ENCODE measurements at places on chromosomes 2 and 18. TPM values are rescaled to one million over a fixed set of nuclear protein-coding genes. Genes with fewer than 3 reads are reported as not detected.

DSG1 gene
- not detected for total RNA-seq

EPB41L3 gene
- 48.2 TPM for total RNA-seq

GRCh38 chr2:28681606-28682005 lies 70.0 kb upstream of the PPP1CB start:
- DNase-seq = no peak

- DNase-seq = no peak
These were observed 44.3 kb downstream of the CALCRL start for GRCh38 chr2:187403568-187404260.

DNA sequence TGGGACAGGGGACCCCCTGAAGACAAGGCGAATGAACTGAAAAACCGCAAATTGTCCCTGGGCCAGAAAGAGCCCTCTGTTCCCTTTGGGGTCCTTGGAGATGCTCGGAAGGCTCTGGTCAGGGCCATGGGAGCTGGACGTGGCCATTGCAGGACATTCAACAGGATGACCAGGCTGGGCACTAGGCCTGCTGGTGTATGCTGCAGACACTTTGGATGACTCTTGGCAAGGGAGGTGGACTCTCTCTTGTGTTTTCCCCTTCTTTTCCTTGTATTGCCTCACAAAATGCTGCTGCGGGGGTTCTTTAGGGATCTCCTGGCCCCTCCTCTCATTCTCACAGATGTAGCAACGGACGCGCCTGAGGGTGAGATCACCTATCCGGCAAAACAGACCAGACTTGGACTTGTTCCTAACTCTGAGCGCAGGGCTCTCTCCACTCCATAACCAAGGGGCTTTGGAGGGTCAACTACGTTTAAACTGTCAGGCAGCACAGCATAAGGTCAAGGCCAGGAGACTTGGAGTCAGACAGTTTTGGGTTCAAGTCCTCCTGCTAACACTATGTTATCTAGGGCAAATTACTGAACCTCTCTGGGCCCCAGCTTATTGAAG lies 41.8 kb upstream of the SH3RF3 start:
- DNase-seq = no peak

- DNase-seq = no peak
These were observed 100.9 kb downstream of the MBP start for GRCh38 chr18:77031662-77032061.
